ENCODE measurements at places on chromosomes 12 and 14.

DNA sequence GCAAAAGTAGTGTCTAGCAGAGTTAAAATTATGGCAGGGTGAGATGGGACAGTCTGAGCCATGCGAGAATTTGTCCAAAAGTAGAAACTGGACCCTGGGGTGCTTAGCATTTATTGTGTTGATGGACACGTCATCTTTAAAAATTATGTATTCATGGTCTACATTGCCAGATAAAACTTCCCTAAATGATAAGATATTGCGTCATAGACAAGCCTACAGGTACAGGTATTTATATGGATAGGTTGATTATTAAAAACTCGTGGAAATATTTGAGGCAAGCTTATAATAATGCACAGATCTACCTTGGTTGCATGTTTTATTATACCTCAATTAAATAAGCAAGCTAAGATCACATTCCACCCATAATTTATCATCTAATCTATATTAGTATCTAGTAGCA, 196.0 kb upstream of the PDZRN4 start:
- DNase-seq: no peak

DNA sequence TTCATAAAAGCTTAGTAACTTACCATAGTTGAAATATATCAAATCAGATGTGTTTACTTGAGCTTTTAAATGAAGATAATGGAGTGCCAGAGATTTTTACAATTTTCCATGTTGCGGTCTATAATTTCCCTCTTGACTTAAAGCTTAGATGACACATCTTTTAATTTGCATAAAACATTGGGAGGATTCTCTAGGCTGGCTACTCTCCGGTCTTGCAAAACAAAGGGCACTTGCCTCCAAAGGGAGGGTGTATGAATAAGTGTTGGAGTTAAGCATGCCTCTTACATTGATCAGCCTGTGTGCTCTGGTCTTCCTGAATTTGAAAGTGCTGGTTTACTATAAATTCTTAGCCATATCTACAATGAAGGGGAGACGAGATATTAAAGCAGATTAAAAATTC, 336.4 kb upstream of the NAV3 start:
- DNase-seq: no peak

DNA sequence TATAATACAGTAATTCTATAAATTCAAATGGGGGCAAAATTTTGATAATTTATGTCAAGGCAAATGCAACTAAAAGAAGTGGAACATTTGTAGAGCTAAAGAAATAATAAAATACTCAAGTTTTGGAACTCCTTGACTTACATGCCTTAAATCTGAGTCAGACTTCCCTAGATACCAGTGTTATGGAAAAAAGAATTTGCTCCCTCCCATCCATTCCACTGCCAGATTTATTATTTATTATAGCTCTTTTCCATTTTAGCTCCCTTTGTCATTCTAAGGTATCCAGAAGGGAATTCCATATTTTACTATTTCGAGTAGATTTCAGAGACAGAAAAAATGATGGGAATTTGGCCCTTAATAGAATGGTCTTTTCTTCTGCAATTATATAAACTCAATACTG, 44.0 kb downstream of the RHOJ start:
- no peak for DNase-seq

DNA sequence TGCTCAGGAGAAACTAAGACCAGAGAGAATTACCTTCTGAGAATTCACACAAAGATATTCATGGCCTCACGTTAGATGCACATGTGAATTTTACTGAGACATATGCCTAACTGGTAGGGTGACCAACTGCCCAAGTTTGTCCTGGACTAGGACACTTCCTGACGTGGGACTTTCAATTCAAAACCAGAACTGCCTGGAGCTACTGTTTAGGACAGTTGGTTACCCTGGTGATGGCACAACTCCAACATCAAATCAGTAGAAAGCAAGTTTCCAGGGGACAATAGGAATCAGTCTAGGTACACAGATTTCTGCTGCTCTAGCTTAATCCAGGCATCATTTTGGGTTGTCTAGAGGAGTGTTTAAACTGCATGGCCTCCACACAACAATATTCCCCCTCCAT, 178.7 kb downstream of the GXYLT1 start:
- no peak for DNase-seq

GRCh38 chr14:61553730-61554641, 141.3 kb upstream of the HIF1A start:
- DNase-seq: peak; percentile 86

All from retinal pigment epithelial cell (primary cell).